ENCODE measurements at places on chromosomes 12 and 14.
A peak's percentile ranks its signal among the peaks of the same experiment; 100 is the strongest.

- no peak for DNase-seq
Observed at GRCh38 chr14:76742966-76743365, 18.3 kb upstream of the VASH1 start.

GRCh38 chr14:93691042-93691780 is 97.1 kb downstream of the PRIMA1 start:
- DNase-seq: no peak

- no peak for DNase-seq
Observed at GRCh38 chr12:1566449-1567135, 27.8 kb downstream of the FBXL14 start.

GRCh38 chr14:100102156-100102785 is 37.0 kb downstream of the EVL start:
- no peak for DNase-seq

GRCh38 chr12:8658346-8658745 is 4.3 kb downstream of the MFAP5 start:
- DNase-seq: no peak

DNA sequence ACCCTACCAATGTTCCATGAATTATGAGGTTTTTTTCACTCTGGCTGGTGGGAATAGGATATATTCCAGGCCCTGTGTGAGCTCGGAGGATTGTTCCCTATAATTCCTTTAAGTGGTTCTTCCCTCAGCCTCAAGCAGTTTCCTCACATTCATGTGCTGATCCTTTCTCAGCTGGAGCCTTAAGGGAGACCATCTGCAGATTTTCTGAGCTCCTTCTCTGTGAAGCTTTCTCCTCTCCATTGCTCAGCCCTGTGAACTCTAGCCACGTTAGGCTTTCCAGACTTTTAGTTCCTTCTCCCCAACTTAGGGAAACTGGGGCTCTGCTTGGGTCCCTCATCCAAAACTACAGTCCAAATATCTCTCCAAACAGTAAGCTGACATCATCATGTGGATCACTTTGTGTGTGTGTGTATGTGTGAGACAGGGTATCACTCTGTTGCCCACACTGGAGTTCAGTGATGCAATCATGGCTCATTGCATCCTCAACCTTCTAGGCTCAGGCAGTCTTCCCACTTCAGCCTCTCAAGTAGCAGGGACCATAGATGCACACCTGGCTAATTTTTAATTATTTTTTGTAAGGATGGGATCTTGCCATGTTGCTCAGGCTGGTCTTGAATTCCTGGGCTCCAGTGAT is 219.5 kb upstream of the OTX2 start:
- DNase-seq: no peak

DNA sequence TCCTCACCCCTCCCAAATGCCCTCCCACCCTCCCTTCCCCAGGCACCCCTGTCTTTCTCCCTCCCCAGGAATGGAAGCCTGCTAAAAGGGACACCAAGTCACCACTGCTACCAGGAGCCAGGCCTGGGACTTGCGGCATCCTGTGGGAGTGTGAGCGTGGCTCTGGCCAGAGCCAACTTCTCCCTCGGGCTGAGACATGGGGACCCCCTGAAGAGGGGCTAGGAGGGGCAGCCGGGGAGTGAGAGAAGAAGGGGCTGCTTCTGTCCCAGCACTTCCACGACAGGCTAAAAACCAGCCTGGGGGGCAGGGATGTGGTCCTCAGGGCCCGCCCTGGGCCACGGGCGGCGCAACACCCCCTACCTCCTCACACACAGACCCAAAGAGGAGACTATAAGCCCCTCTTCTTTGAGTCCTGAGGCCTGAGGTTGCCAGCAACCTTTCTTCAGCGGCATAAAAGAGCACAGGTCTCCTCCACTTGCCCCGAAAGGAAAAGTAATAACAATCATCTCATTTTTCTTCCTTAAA is 278.9 kb downstream of the DPF3 start:
- no peak for DNase-seq

DNA sequence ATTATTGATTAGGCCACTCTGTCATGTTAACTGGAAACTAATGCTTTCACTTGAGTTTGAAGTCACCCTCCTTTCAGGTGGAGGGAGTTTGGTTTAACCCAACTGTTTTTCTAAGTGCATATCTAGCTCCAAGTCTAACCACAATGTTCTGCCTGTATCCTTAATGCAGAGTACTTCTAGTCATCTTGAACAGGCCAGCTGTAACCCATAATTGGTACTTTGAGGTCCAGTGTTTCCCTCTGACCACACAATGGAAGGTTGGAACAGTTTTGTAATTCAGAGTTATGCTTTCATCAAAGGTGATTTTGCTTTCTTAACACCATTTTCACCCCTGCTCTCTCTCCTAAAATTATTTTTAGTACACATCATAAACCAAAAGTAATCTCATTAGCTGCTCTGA is 237.2 kb upstream of the DCN start:
- peak; percentile 34 for DNase-seq

GRCh38 chr12:101713059-101713682 is 15.7 kb downstream of the CHPT1 start:
- no peak for DNase-seq

- no peak for DNase-seq
Observed at GRCh38 chr14:68283378-68284123, 464.0 kb downstream of the RAD51B start.

- no peak for DNase-seq
Observed at GRCh38 chr12:46516933-46517578, 144.5 kb upstream of the SLC38A2 start.

DNA sequence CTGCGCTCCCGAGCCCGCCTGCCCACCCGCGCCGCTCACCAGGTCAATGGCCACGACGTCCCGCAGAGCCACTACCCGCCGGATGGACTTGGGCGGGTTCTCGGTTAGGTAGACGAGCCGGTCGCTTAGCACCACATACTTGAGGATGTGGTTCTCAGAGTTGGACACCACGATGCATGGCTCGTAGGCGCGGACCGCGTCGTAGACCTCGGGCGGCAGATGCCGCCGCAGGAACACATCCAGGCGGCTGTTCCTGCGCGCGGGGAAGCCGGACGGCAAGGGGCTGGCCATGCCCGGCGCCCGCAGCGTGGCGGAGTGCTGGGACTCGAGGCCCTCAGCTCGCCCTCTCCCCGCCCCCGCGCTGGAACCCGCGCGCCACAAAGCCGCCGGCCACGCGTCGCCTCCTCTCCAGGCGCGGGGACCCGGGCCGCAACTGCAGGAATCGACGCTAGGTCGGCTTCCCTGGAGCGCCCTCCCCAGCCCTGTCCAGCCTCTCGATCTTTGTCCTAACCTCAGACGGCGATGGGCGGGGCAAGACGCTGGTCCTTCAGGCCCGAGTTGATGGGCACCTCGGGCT is at the start of gene C12orf56:
TSS of gene C12orf56 (minus strand) at position 484 of the 577 bp plus-strand sequence. CDS start at position 291, 193 bp downstream.
- no peak for DNase-seq

GRCh38 chr14:35117112-35117511 is 4.7 kb downstream of the PPP2R3C start:
- DNase-seq: no peak

DNA sequence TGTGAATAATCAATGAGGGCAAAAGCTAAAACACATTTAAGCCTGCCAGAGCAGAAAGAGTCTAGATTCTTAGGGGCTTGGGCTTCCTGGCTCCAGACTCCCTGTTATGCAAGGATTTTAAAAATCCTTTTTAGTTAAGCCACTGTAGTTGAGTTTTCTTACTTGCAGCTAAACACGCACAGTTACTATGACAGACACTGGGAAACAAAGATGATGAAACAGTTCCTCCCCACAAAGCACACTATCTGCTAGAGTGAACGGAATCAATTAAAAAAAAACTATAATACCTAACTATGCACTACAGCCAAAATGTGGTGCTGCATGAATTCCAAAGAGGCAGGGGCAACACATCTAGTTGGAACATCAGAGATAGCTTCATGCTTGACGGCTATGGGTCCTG is 28.2 kb downstream of the RPS6KA5 start:
- no peak for DNase-seq

DNA sequence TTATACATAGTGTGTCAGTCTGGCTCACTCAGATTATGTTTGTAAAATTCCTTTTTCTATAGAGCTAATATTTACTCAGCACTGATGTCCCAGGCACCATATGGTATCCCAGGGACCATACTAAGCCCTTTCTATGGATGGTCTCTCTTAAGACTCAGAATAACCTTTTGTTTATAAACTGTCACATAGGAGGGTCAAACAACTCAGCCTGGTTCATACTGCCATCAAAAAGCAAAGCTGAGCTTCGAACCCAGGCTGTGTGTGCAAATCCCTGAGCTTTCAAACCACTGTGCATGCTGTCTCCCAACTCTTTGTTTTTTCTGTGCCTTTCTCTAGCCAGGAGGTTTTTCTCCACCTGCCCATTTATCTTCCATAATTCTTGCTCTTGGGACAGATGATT is 135.6 kb upstream of the ARHGAP5 start:
- no peak for DNase-seq

DNA sequence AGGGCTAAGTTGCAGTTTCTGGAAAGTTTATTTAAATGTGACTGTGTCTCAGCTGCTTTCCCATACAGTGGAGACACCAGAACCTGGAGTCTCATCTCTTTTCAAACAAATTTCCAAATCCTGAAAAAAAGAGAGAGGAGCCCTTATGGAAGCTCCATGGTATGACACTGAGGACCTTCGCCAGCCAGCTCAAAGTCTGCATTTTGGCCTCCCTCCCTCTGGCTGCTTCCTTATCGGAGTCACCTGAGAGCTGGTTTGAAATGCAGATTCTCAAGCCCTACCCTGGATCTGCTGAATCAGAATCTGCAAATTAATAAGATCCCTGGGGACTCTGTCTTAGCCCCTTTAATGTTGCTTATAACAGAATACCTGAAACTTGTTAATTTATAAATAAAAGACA is 21.7 kb upstream of the JDP2 start:
- DNase-seq: no peak

- no peak for DNase-seq
Observed at GRCh38 chr14:53953828-53954550, 2.6 kb downstream of the BMP4 start.

GRCh38 chr14:104894331-104895206 is 29.5 kb downstream of the CEP170B start:
- DNase-seq: no peak

DNA sequence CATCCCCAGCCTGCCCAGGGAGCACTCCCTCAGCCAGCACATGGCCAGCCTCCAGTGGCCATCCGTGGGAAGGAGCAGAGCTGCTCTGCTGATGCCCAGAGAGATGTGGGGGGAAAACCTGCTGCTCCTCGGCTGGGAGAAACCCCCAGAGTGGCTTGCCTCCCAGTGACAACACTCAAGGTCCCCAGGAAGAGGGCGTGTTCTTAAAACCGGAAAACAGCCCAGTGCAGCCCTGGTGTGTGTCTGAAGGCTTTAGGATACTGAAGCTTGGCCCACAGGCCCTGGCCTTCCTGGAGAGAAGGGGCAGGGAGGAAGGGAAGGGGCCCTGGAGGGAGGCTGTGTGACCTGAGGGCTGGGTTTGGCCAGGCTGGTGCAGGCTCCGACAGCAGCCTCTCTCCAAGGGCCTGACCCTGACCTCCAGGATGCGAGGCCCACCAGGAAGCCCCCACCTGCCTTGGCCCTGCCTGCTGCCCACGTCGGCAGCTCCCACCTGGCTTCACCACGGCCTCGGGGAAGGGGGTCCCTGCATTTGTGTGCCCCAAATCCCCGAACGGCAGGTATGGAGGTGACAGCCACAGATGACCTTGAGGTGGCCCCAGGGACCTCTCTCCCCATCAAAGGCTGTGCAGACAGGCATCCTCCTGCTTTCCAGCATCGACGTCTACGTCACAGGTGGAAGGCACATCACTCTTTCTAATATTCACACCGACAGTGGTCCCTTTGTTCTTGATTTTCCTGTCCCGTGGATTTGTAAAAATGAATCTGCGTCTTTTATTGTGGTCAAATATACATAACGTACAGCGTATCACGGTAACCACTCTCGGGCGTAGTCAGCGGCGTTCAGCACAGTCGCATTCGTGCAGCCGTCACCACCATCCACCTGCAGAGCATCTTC is 190.0 kb upstream of the C14orf180 start:
- DNase-seq: no peak

DNA sequence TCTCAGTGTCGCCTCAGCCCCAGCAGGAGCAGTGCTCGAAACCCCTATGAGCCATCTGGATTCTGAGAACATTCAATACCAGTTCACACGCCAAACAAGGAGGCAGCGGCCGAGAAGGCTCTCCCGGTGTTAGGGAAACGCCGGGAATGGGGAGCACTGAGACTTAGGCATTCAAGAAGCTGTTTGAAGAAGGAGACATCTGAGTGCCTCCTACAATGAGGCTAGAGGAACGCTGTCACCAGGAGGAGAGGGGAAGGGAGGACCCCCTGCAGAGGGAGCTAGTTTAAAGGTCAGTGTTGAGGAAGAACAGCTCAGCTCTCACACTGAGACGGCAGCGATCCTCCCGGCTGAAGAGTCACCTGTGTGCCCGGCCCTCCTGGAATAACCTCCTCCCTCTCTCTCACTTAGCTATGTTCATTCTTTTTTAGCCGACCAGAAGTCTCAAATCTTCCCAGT is 69.9 kb downstream of the SERPINA3 start:
- DNase-seq: no peak

DNA sequence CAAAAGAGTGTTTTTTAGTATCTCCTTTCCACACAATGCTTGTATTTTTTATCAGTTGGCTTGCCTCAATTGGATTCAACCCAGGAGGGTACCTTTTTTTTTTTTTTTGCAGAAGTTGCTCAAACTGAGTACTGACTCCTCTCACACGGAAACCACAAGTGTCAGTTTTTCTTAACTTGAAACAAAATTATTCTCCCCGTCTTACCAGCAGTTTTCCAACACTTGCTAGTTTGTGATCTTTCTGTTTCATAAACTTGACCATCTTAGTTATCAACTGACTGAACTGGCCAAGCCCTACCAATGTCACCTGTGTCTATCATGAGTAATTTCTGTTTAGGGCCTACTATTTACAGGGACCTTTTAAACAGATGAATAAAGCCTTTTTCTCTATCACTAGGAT is 34.1 kb upstream of the ITPR2 start:
- DNase-seq: no peak

DNA sequence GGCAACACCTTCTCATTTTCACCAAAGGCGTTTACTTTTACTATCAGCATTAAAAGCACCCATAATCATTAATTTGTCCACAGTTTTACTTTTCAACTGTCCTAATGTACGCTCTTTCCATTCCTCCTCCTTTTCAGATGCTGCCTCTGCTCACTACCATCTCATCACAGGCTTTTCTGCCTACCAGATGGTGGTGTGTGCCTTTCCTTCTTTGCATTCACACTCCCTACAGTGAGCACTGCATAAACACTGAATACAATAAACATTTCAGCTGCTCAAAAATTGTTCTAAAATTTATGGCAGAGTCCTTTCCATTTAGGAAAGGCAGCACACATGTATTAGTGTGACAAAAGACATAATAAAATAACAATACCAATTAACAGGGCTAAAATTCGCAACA is 435.7 kb downstream of the GXYLT1 start:
- DNase-seq: no peak

GRCh38 chr12:122238861-122239260 is 13.0 kb upstream of the DIABLO start:
- DNase-seq: no peak

DNA sequence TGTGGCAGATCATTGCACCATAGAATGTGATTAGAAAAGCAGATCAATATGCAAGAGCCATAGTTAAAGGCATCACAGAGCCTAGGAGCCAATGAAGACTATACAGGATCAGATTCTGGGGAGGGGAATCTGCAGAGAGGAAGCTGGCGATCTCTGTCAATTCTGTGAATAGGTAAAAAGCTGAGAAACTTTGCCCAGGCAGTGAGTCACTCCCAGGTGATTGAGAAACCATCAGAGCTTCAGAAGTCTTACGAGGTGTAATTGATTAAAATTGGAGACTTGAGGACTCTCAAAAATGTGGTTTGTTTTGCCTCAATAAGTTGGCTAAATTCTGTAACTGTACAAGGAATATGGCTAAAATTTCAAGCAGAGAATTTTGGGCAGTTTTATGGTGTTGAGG is 41.7 kb upstream of the TSPAN11 start:
- DNase-seq: no peak

- no peak for DNase-seq
Observed at GRCh38 chr12:59499774-59500173, 96.1 kb upstream of the SLC16A7 start.

Data from NCI-H2107 (cell line).